ENCODE measurements at places on chromosomes 1 and 21. TPM values are rescaled to one million over a fixed set of nuclear protein-coding genes. Genes with fewer than 3 reads are reported as not detected.

DNA sequence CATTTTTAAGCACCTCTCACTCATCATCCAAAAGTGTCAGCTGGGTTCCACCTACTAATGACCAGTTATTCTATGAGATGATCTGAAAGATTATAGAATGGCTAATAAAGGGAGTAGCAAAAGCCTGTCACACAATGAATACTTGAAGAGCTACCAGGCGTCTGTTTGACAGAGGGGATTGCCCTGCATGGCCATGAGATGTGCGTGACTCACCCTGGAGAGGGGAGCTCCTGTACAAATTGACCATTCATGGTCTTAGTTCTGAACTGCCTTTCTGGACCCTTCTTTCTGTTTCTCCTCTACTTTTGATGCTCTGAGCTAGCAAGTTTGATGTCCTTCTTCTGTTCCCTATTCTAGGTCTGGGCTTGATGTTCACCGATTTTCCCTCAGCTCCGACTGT is 85.2 kb upstream of the ABCD3 start:
- no peak for DNase-seq

GRCh38 chr1:36157973-36158826 is 2.2 kb downstream of the MAP7D1 start:
- DNase-seq: no peak

DNA sequence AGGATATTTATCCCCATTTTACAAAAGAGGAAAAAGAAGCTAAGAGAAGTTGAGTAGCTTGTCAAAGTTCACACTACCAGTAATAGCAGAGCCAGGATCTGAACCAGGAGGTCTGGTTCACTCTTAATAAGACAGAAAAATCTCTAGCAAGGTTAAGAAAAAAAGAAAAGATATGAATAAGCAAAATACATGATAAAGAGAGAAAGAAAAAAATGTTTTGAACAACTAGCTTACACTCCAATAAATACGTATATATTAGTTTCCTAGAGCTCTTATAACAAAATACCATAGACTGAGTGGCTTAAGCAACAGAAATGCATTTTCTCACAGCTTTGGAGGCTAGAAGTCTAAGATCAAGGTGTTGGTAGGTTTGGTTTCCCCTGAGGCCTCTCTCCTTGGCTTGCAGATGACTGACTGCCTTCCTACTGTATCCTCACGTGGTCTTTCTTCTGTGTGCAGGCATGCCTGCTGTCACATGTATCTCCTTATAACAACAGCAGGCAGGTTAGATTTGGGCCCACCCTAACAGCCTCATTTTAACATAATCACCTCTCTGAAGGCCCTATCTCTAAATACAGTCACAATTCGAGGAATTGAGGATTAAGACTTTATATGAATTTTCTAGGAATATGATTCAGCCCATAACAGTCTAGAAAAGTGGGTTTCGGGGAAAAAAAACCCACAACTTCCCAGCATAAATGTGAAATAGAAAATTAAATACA is 60.4 kb downstream of the LEPR start:
- no peak for DNase-seq

DNA sequence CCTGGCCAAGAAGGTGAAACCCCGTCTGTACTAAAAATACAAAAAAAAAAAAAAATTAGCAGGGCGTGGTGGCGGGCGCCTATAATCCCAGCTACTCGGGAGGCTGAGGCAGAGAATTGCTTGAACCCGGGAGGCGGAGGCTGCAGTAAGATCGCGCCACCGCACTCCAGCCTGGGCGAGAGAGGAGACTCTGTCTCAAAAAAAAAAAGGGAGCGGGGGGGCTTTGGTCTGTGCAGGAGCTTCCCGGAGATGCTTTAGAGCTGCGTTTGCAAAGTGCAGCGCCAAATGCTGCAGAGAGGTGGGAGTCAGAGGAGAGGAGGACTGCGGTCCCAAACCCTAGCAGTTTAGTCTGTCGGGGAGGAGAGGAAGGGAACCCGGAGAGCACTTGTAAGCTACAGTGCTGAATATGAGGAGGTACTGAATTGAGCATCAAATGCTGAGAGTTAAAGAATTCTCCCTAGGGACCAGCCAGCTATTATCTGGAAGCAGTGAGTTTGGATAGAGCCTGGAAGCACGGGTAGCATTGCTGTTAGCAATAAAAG is 569 bp downstream of the FALEC start:
- no peak for DNase-seq

The KRTAP12-2 gene
- not detected for total RNA-seq

DNA sequence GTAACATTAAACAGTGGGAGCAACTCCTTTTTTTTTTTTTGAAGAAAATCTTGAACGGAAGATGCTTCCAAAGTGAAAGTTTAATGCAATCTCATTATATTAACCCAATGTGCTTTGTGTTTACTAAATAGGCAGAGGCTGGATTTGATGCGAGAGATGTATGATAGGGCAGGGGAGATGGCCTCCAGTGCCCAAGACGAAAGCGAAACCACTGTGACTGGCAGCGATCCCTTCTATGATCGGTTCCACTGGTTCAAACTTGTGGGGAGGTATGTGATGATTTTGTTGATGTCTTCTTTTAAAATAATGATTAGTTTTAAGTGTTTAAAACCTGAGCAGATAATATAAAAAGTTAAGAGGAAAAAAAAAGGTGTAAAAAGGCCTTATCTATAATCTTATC is 74.2 kb upstream of the PGD start:
- DNase-seq: no peak

GRCh38 chr1:179867493-179868330 is 9.9 kb downstream of the TOR1AIP2 start:
- DNase-seq: no peak

DNA sequence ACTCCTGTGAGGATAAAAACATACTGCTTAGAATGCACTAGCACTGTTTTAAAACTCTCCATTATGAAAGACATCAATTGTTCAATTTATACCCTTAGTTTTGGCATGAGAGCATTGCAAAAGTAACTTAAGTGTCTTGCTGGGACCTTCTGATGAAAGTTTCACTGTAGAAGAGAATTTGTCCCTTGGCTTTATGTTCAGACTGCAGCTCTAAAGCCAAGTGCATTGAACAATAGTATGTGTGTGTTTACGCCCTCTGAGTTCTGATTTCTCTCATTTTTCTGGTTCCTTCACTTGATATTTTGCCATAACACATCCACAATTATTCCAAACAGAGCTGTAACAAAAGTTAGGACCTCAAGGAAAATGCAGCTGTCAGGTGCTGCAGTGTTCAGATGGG is 474.6 kb downstream of the DISC1 start:
- no peak for DNase-seq

The FOXD3 gene
- not detected for total RNA-seq

The SPATA46 gene
- not detected for total RNA-seq

The MAP7D1 gene
- total RNA-seq: 114 TPM

The KCNJ9 gene
- total RNA-seq: not detected

DNA sequence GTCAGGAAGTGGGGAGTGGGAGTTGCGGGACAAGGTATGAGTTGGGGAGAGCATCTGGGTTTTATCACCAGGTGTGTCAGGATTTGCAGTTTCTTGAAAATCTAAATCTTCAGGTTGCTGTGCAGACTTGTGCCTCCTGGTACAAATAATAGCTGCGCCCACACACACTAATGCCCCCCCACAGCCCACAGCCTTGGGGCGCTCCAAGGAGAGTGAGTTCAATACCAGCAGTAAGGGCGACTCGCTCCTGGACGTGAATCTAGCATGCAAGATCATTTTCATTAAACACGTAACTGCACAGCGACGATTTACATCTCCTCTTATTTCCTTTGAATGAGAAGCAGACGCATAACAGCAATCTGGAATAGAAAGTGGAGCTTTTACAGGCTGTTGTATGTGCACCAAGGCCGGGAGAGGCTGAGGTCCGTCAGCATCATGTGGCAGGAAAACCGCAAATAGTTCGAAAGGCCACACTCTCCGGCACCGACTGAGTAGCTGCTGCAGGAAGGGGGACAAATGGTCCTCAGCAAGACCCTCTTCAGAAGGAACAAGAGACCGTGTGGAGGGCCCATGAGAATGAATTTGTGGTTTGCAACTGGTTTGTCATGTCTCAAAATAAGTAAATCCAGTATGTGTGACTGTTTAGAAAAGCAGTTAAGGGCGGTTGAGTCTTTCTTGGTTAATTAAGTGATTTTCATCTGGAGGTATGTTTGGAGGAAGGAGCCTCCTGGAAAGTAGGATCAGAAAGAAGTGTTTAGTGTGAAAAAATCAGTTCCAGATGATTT is 439.5 kb downstream of the SMYD3 start:
- DNase-seq: no peak

- DNase-seq: no peak
These were observed 140.4 kb downstream of the CDC7 start for GRCh38 chr1:91640877-91641526.

The GBP4 gene
- 32.9 TPM for total RNA-seq

The SLC6A9 gene
- 19.2 TPM for total RNA-seq

The TMEM54 gene
- 41.9 TPM for total RNA-seq

The MROH9 gene
- total RNA-seq: not detected

DNA sequence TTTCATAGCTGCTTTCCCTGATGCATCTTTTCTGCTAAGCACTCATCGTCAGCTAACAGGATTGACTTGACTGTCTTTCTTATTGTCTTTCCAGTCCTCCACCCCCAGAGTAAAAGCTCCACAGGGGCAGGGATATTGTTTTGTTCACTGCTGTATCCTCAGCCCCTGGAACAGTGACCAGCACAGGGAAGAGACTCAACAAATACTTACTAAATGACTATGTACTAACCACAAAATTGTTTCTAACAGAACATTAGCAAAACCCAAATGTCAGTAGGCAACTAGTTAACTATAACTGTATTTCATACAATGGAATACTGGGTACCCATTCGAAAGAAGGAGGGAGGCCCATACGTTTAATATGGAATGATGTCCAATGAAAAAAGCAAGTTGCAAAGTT is 53.0 kb downstream of the BCAR3 start:
- DNase-seq: no peak

The SH3BGR gene
- 3.1 TPM for total RNA-seq

DNA sequence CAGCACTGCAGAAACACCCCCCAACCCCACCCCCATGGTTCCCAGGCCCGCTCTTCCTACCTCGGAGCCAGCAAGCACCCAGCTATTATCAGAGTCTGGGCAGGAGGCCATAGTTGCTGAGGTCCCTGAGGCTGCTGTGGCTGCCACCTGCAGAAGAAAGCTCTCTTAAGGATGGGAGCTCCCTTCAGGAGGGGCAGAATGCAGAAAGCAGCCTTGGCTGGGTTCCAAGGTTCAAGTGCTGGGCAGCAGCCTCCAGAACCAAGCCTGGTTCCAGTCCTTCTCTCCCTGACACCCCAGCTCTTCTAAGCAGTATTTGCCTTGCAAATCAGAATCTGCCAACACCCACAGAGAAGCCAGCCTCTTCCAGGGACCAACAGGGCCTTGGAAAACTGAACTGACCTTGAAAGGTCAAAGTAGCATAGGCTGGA is 2.3 kb downstream of the PBXIP1 start:
- no peak for DNase-seq

- DNase-seq: peak; percentile 96
These were observed 16.4 kb downstream of the TP73 start for GRCh38 chr1:3668585-3669300.

- no peak for DNase-seq
These were observed 72.2 kb downstream of the PLEKHA6 start for GRCh38 chr1:204287466-204287891.

- DNase-seq: no peak
These were observed 61.9 kb upstream of the ATP1A1 start for GRCh38 chr1:116311193-116311592.

GRCh38 chr1:11571906-11572616 is 82.2 kb downstream of the FBXO2 start:
- DNase-seq: no peak

- DNase-seq: no peak
These were observed 8.6 kb downstream of the TMED5 start for GRCh38 chr1:93171549-93172034.

The TAL1 gene
- total RNA-seq: 18.3 TPM

DNA sequence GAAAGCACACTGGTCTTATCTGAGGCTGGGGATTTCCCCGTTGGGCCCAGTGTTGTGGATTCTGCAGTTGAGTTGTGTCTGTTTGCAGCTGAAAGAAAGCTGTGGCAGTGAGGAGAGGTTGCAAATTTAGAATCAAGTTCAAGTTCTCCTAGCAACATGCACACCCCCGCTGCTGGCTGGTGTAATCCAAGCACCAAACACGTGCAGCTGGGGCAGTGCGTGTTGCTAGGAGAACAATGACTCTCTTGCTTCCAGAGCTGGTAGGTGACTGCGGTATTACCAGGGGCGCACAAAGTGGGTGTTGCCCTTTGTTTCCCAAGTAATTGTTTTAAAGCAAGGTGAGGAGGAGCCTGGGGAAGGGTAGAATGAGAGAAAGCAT is 91.5 kb downstream of the IER5 start:
- DNase-seq: peak; percentile 76

- no peak for DNase-seq
These were observed 32.0 kb upstream of the TLR5 start for GRCh38 chr1:223175032-223175431.

Measured in upper lobe of right lung (tissue), 1 donor.